Tibial nerve (tissue), 4 donors: ENCODE measurements at places on chromosomes 5 and 9. TPM values are rescaled to one million over a fixed set of nuclear protein-coding genes. Genes with fewer than 3 reads are reported as not detected.
A peak's percentile ranks its signal among the peaks of the same experiment; 100 is the strongest.

- H3K4me1 ChIP-seq: no peaks in the 10 kb centered on the region
- H3K27me3 ChIP-seq: no peaks in the 10 kb centered on the region
- peak; percentile 20 for DNase-seq
- H3K27ac ChIP-seq: no peak overlapping the region
- no peak overlapping the region for H3K4me3 ChIP-seq
- H3K36me3 ChIP-seq: no peaks in the 10 kb centered on the region
These were observed 356.5 kb downstream of the CCDC171 start for GRCh38 chr9:15909297-15909696.

GRCh38 chr9:99166149-99166548 lies 55.6 kb downstream of the ALG2 start:
- H3K27me3 ChIP-seq: no peaks in the 10 kb centered on the region
- DNase-seq: no peak
- no peak overlapping the region for H3K27ac ChIP-seq
- H3K36me3 ChIP-seq: no peaks in the 10 kb centered on the region
- H3K4me3 ChIP-seq: no peak overlapping the region
- peaks cover 14% of the 10 kb centered on the region for H3K4me1 ChIP-seq

DNA sequence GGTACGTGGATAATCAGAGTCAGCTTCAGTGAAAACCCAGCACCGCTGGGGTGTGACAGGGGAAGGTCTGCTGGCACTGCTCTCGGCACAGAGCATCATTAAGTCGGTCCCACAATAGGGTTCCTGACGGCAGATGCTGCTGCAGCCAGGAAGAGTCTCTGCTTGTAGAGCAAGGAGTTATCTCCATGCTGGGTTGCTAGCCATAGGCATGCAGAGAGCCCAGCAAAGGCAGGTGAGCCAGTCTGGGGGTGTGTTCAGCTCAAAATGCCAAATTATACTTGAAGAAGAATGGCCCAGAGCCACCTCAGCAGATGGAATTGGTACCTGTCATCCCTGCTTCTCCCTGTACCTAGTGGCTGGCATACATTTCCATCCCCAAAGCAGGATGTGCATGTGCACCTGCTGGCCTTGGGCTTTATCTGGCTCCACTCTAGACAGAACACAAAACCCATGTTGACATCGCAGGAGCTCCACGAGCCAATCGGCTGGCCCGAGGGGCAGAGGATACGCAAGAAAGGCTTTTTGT lies 100.8 kb downstream of the WDR41 start:
- H3K36me3 ChIP-seq: no peaks in the 10 kb centered on the region
- no peaks in the 10 kb centered on the region for H3K27me3 ChIP-seq
- no peak for DNase-seq

- peaks cover 3% of the 10 kb centered on the region for H3K4me1 ChIP-seq
- no peak overlapping the region for H3K27ac ChIP-seq
- no peaks in the 10 kb centered on the region for H3K27me3 ChIP-seq
- no peak overlapping the region for H3K4me3 ChIP-seq
- peaks cover 4% of the 10 kb centered on the region for H3K36me3 ChIP-seq
- no peak for DNase-seq
These were observed 26.9 kb downstream of the PBX3 start for GRCh38 chr9:125774106-125774505.

GRCh38 chr5:151708126-151708525 lies 21.4 kb upstream of the SPARC start:
- DNase-seq: no peak
- no peaks in the 10 kb centered on the region for H3K4me1 ChIP-seq
- no peaks in the 10 kb centered on the region for H3K27me3 ChIP-seq
- no peaks in the 10 kb centered on the region for H3K36me3 ChIP-seq
- H3K27ac ChIP-seq: no peak overlapping the region
- no peak overlapping the region for H3K4me3 ChIP-seq

GRCh38 chr5:45639040-45639439 lies 57.1 kb downstream of the HCN1 start:
- H3K27ac ChIP-seq: no peak overlapping the region
- no peak for DNase-seq
- H3K4me3 ChIP-seq: no peak overlapping the region
- no peaks in the 10 kb centered on the region for H3K27me3 ChIP-seq

DNA sequence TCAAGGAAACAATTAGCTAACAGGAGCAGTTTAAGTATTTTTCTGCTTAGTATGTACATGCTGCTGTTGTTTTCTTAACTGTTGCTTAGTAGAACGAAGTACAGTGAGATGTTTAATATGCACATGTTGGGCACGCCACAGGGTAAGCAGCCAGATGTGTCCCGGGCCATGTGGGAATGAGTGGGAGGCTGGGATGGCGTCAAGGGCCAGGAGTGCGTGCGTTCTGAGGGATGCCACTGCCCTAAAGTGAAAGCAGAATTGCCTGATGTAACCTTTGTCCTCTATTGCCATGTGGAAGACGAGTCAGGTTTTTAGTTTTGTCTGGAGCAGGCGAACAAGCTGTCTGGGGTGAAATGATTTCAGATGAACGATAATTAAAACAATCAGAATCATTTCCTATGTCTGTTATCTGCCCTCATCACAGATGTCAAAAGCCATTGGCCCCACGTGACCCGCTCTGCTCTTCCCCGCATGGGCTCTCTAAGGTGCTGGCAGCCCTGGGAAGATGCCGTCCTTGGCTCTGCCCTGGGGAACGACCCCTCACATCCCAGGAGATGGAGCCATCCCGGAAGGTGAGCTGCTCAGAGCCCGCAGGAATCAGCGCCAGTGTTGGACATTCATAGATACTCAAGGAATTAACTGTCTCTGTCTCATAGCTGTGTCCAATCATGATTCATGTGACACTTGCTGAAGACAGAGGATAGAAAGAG lies 356.6 kb upstream of the IRX4 start:
- no peak overlapping the region for H3K27ac ChIP-seq
- H3K36me3 ChIP-seq: no peaks in the 10 kb centered on the region
- no peak for DNase-seq
- H3K4me3 ChIP-seq: no peak overlapping the region

DNA sequence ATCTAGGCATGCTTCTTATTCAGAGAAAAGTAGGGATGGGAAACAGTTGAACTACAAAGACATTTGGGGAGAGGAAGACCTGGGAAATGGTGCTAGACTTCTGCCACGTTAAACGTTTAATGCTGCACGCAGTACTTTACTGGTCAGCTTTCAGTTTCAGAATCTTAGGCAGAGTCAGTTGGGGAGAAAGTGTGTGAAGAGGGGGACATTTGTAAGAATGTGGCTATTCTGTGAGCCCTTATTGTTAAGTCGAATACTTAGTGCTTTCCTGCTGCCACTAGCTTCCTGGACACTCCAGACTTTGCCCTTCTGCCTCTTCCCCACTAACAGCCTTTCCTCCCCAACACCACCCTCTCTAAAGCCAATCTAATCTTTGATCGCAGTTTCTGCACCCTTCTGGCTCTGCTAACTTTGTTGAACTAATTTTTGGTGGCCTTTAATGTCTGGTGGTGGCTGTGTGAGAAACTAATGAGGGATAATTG lies 6.1 kb downstream of the CYSTM1 start:
- no peak overlapping the region for H3K4me3 ChIP-seq
- no peaks in the 10 kb centered on the region for H3K27me3 ChIP-seq
- H3K27ac ChIP-seq: peak overlapping the region; percentile 61

- H3K36me3 ChIP-seq: no peaks in the 10 kb centered on the region
- DNase-seq: no peak
- no peaks in the 10 kb centered on the region for H3K27me3 ChIP-seq
- H3K4me1 ChIP-seq: no peaks in the 10 kb centered on the region
- H3K4me3 ChIP-seq: peak within 1 kb of the TSS; percentile 63
These were observed at the start of gene AIF1L for GRCh38 chr9:131096269-131097125. Gene AIF1L (plus strand): TSS chr9:131096531. CDS start chr9:131096630, 99 bp downstream.

- H3K36me3 ChIP-seq: no peaks in the 10 kb centered on the region
- no peaks in the 10 kb centered on the region for H3K27me3 ChIP-seq
- DNase-seq: no peak
These were observed 29.2 kb upstream of the C9orf57 start for GRCh38 chr9:72089451-72090130.

DNA sequence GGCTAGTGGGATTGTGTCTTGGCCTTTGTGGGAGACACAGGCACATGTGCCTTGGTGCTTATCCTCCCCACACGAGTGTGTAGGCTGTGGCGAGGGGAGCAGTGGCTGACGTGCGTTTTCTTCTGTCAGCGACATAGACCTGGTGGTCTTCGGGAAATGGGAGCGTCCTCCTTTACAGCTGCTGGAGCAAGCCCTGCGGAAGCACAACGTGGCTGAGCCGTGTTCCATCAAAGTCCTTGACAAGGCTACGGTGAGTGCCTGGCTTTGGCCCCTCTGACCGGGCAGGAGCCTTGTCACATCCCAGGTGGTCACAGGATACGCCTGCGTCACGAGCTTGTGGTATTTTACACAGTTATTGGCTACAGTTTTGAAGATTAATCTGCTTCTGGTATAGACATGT lies 26.4 kb downstream of the TENT4A start:
- no peaks in the 10 kb centered on the region for H3K36me3 ChIP-seq
- DNase-seq: no peak
- H3K4me3 ChIP-seq: no peak overlapping the region
- no peaks in the 10 kb centered on the region for H3K4me1 ChIP-seq
- no peaks in the 10 kb centered on the region for H3K27me3 ChIP-seq

DNA sequence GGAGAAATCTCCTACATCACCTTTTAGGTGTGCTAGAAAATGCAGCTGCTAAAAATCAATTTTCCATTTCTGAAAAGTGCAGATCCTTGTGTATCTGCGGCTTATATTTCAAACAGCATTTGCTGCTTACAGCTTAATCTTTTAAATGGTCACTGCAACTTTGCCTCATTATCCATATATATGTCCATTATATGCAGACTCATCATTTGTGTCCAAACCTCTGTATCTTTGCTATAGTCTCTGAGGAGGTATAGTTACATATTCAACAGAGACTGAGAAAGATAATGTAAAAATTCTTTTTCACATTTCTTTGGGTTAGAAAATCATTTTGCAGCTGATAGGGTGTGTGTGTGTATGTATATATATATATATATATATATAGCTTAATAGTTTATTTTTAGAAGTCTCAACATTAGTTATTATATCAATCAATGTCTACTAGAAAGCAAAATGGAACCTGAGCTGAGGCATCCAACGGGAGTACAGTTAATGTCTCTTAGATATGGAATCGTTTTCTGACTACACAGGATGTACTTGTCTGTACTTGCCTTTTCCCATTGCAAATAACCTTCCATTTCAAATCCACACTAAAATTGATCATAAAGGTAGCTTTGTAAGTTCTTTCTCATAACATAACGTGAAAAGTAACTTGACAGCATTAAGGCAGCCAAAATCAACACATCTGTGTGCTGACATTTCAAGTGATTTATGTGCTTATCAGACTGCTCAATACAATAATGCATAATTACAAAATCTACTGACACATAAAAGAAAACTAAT lies 267.0 kb upstream of the HAPLN1 start:
- no peak for DNase-seq
- no peaks in the 10 kb centered on the region for H3K27me3 ChIP-seq
- no peaks in the 10 kb centered on the region for H3K36me3 ChIP-seq
- H3K4me1 ChIP-seq: no peaks in the 10 kb centered on the region
- H3K4me3 ChIP-seq: no peak overlapping the region
- H3K27ac ChIP-seq: no peak overlapping the region

GRCh38 chr9:21609506-21609905 lies 127.4 kb upstream of the IFNE start:
- no peaks in the 10 kb centered on the region for H3K4me1 ChIP-seq
- no peaks in the 10 kb centered on the region for H3K36me3 ChIP-seq
- no peak overlapping the region for H3K4me3 ChIP-seq
- DNase-seq: no peak
- no peaks in the 10 kb centered on the region for H3K27me3 ChIP-seq
- H3K27ac ChIP-seq: no peak overlapping the region

- no peak for DNase-seq
- H3K4me1 ChIP-seq: no peaks in the 10 kb centered on the region
- H3K27ac ChIP-seq: no peak overlapping the region
- H3K4me3 ChIP-seq: no peak overlapping the region
These were observed 29.2 kb downstream of the TNFSF8 start for GRCh38 chr9:114900942-114901802.

DNA sequence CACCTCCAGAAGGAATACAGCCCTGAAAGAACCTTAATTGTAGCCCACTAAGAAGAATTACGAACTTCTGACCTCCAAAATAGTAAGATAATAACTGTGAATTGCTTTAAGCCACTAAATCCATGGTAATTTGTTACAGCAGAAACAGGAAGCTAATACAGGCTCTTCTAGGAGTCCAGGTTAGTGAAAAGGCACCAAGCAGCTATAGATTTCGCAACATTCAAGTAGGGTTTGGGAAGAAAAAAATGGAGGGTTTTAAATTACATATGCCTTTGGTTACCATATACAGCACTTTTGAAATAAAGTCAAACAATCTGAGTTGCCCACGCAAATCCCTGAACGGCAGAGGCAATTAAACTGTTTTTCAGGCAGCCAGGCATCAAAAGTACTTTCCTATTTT lies 1.7 kb upstream of the ACTL7A start:
- DNase-seq: no peak
- no peak overlapping the region for H3K27ac ChIP-seq
- no peaks in the 10 kb centered on the region for H3K4me1 ChIP-seq
- H3K36me3 ChIP-seq: no peaks in the 10 kb centered on the region
- no peaks in the 10 kb centered on the region for H3K27me3 ChIP-seq

GRCh38 chr9:96436063-96436455 lies 13.9 kb upstream of the HABP4 start:
- no peak overlapping the region for H3K27ac ChIP-seq
- no peak overlapping the region for H3K4me3 ChIP-seq
- no peaks in the 10 kb centered on the region for H3K27me3 ChIP-seq
- no peaks in the 10 kb centered on the region for H3K4me1 ChIP-seq
- no peaks in the 10 kb centered on the region for H3K36me3 ChIP-seq
- no peak for DNase-seq

DNA sequence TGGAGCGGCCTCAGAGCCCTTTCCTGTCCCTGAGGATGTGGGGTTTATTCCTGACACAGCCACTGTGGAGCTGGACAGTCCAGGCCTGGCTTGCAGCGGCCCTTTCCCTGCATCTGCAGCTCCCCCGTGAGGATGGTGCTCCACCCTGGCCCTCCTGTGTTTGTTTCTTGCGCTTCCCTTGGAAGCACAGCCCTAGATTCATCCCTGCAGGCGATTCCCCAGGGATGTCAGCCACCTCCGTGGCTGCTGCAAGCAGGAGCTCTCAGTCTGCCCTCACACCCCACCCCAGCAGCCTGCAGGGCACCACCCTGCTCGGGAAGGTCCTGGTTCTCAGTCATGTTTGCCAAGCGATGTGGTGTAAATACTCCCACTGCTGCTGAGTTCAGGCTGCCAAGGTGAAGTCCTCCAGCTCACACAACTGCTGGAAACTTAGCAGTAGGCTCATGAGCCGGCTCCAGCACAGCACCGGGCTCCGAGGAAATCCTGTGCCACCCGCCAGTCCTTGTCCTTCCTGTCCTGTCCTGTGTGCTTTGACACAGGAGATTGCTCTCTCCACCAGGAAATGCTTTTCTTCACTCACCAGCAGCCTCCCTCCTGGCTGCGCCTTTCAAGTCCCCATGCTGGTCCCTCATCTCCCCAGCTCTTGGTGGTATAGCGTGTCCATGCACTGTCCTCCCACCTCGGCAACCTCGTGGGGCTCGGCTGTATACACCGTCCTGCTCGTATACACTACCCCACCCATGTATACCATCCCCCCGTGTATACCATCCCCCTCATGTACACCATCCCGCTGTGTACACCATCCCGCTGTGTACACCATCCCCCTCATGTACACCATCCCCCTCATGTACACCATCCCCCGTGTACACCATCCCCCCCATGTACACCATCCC lies 16.2 kb downstream of the ROPN1L start:
- no peak for DNase-seq
- no peaks in the 10 kb centered on the region for H3K27me3 ChIP-seq
- no peaks in the 10 kb centered on the region for H3K4me1 ChIP-seq
- no peaks in the 10 kb centered on the region for H3K36me3 ChIP-seq
- no peak overlapping the region for H3K4me3 ChIP-seq
- H3K27ac ChIP-seq: no peak overlapping the region

Gene UBE2QL1
- total RNA-seq: 0.60 TPM

Gene CTSV
- total RNA-seq: not detected

Gene TLX3
- total RNA-seq: not detected

Gene RFX3
- 20.8 TPM for total RNA-seq

Gene CLIC3
- 30.0 TPM for total RNA-seq

Gene NRG2
- total RNA-seq: 5.1 TPM
